DMS79 treated with DMSO at 0.1 percent for 48 hours (cell line): ENCODE measurements at places on chromosomes 7 and 10.

- no peak for DNase-seq
These were observed 8.5 kb downstream of the KMT2E start for GRCh38 chr7:105022458-105022857.

- DNase-seq: no peak
These were observed 96.4 kb downstream of the CCSER2 start for GRCh38 chr10:84424731-84425167.

- DNase-seq: no peak
These were observed 81.4 kb downstream of the FAM185A start for GRCh38 chr7:102830197-102830596.

DNA sequence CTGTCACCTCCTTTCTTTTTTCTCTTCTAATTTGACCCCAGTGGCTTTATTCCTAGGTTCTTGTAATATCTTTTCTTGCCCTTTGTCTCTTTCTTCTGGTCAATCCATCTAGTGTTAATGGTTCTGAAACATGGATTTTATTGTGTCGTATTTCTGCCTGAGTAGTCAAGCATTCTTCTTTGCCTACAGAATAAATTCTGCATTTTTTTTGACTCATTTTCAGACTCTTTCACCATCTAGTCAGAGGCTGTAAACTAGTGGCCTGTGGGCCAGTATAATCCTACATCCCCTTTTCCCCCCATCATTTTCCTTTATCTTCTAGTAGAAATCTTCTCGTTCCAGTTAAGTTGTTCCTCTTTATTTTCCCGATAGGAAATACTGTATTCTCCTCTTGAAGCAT, 29.4 kb downstream of the LUC7L2 start:
- DNase-seq: no peak

GRCh38 chr7:101398396-101399289, 36.0 kb downstream of the COL26A1 start:
- DNase-seq: no peak

DNA sequence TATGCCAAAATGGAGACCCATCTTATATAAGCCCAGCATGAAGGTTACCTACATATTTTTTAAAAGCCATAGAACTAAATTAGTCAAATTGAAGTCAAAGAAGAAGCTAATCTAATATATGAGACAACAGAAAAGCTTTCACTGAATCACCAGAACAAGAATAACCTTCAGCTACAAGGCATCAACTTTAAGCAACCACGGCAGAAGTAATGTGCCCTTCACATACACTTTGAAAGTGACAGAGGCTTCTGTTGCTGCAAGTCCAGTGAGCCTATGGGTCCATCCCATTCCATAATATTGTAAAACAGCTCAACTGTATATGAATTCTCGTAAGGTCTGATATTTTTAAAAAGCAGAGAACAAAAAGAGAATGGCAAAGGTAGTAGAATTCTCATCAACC, 36.5 kb downstream of the CTNNA3 start:
- no peak for DNase-seq

- DNase-seq: no peak
These were observed 146.6 kb downstream of the SH3PXD2A start for GRCh38 chr10:103708627-103709288.
